RPMI7951 (cell line): ENCODE measurements at places on chromosomes 4 and X.

GRCh38 chrX:17459661-17460060 lies 84.7 kb downstream of the NHS start:
- DNase-seq = peak; percentile 80

- peak; percentile 63 for DNase-seq
Observed at GRCh38 chrX:46628460-46629371, 55.2 kb downstream of the CHST7 start.

DNA sequence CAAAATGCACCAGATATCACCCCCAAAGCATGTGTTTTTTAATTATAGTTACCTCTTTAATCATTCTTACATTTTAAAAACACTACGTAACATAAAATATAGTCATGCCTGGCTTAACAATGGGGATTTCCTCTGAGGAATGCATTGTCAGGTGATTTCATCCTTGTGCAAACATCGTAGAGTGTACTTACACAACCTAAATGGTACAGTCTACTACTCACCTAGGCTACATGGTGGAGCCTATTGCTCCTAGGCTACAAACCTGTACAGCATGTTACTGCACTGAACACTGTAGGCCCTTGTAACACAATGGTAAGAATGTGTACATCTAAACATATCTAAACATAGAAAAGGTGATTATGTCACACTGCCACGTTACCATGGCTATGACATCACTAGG lies 208.6 kb downstream of the SPOCK3 start:
- DNase-seq = no peak

DNA sequence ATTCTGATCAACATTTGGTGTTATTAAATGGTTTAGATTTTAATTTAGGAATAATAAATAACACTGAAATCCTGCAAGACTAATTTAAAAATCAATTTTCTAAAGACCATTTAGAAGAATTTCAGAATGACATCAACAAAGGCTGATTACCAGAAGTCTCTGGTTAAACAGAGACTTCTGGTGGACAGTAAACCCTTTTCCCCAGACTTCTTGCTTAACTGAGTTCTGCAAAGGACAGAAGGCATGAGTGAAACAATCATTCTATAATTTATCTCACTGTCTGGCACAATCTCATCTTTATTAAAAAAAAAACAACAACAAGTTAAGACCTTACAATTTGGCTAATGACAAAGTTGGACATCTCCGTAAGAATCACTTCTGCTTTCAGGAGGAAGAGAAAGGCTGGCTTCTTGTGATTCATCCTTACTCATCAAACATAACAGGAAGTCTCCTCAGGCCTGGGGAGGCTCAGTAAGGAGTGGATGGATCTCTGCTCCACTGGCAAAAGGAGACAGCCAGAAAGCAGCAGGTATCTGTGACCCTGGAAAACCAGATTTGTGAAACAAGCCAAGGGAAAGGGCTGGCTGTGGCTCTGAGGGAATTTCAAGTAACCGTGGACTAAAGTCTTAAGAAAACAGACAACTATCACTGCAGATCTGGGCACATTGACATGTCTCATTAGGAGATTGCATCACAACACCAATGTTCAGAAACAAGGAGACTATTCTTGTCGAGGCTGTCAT lies 908 bp upstream of the TLR6 start:
- peak; percentile 86 for DNase-seq

DNA sequence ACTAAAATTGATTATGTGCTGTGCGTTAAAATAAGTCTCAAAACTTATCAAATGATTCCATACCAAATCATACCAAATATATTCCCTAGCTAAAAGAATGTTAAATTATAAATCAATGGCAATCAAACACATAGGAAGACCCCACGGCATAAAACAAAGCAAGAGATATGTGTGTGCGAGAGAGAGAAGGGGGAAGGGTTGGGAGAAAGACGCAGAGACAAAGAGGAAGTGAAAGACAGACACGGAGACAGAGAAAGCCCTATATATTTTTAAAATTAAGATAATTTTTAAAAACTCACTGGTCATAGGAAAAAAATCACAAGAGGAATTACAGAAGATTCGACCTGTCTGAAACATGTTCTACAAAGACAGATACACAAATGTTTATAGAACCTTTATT lies 371.4 kb downstream of the NLGN4X start:
- DNase-seq = no peak

DNA sequence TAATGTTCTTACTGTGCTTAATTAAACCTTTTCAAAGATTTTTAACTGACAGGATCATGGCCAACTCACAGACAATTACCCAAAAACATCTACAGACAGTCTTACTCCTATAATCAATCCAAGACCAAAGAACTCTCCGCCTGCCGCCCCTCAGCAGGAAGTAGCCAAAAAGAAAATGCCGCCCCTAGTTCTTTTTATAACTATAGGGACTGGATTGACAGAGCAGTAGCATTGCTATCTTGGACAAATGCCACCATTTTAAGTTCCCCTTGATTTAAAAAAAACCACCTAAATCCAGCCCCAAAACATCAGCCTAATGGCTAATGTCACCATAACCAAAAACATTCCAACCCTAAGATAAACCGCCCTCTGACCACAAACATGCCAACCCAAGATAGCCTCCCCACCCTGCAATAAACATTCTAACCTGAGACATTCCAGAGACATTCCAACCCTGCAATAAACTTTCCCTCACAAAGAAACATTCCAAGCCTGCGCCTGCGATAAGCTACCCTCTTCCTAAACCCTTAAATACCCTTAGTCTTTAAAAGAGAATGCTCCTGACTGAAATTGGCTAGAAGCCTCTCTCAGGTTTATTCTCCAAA lies 77.0 kb downstream of the COQ2 start:
- DNase-seq = peak; percentile 87

DNA sequence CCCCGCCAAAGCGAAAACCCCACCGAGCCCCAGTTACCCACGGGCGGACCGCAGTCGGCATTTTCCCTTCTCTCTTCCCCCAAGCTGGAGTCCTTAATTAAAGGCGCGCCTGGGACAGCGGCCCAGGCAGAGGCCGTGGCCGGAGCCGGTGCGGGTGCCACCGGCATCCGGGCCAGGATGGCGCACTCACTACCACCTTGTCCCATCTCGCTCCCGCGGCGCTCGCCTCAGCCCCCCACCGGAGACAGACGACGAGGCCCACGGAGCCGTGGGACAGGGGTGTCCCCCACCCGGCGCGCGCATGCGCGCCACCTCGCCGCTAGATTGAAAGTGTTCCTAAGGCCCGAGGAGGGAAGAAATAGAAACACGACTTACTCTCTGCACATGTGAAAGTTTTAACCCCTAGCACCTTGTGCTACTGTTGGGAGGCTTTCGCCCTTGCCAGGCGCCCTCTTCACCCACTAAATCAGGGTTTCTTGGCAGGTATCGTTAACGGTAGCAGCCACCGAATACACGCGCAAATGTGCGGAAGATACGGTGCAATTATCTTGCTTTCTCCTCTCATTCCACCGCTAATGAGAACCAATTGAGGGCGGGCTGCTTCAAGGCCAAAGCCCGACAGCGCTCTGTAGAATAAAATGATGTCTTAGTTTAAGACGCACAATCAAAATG lies 64.3 kb upstream of the CCDC160 start:
- DNase-seq = no peak

GRCh38 chr4:29336861-29337260 lies 1383.3 kb upstream of the PCDH7 start:
- DNase-seq = no peak

DNA sequence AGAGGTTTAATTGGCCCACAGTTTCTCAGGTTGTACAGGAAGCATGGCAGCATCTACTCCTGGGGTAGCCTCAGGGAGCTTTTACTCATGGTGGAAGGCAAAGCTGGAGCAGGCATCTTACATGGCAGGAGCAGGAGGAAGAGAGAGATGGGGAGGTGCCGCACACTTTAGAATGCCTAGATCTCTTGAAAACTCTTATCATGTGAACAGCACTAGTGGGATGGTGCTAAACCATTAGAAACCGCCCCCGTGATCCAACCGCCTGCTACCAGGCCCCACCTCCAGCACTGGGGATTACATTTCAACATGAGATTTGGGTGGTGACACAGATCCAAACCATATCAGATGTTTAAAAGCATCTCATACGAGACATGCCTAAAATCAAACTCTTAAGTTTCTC lies 41.6 kb upstream of the SCOC start:
- DNase-seq = no peak

GRCh38 chrX:107562482-107562881 lies 65.8 kb upstream of the PRPS1 start:
- DNase-seq = peak; percentile 58

- DNase-seq = no peak
Observed at GRCh38 chrX:49661881-49662280, 33.9 kb downstream of the PAGE1 start.

DNA sequence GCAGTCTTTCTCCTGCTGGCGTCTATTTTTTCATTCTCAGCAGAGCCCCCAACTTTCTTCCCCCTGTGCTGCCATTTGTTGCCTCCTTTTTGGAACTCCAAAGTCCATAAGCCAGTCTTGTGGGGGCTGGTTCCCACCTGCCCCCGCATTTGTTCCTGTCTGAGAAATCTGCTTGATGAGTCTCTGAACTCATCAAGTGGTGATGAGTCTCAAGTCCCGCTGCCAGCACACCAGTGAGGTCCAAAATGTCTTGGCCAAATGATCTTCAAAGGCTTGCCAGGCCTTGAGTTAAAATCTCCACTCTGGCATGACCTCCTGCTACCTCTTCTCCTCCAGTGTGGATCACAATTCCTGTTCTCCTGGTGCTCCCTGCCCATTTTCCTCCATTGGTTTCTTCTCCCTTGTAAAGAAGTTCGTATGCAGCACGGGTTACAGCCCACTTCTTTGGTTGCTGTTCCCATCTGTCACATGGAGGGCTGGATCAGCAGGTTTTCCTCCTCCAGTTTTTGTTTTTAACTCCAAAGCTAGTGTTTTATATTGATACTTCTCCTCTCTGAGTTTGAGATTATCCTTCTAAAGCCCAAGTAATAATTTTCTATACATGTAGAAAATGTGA lies 72.7 kb upstream of the LIMCH1 start:
- no peak for DNase-seq

GRCh38 chr4:108152980-108153379 lies 15.8 kb downstream of the LEF1 start:
- DNase-seq = no peak

DNA sequence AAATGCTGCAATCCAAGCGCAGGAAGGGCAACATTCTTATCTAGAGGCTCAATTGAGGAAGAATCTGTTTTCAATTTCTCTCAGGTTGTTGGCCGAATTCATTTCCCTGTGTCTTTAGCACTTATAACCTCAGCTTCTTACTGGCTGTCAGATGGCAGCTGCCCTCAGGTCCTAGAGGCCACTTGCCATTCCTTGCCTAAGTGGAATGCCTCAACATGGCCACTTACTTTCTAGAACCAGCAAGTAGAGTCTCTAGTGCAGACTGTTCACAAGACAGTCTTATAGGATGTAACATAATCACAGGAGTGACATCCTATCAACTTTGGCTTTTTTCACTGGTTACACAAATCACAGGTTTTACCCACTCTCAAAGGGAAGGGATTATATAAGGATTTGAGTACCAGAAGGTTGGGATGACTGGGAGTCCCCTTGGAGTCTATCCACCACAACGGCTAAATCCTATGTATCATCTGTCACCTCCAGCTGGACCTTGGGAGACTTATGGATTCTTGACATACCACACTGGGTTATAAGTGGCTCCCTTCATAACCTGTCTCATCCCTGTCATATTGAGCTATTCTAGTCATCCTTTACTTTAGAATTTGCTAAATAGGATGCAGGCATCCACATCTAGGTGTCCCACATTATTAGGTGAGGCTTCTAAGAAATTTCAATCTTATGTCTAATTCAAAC lies 297.9 kb upstream of the CTSO start:
- DNase-seq = no peak

DNA sequence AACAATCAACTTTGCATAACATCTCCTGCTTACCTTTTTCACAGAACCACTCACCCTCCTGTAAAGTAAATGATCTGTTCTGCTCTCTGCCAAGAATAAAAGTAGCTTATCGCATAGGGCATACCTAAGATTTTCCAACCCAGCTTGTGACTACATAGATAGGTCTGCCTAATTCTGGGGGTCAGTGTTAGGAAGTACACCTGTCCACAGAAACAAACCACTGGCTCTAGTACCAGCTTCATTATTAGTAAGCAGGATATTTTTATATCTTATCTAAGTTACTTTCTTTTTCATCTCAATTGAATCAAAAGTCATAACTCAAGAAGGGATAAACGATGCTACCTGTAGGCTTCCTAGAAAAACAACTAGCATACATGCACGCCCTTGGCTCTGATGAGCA lies 23.8 kb downstream of the CXCL1 start:
- no peak for DNase-seq

- DNase-seq = peak; percentile 74
Observed at GRCh38 chr4:168584321-168584771, 87.5 kb downstream of the PALLD start.

- no peak for DNase-seq
Observed at GRCh38 chr4:149980121-149980682, 98.0 kb upstream of the DCLK2 start.

GRCh38 chr4:158176108-158176507 lies 3.3 kb upstream of the GASK1B start:
- DNase-seq = peak; percentile 16

DNA sequence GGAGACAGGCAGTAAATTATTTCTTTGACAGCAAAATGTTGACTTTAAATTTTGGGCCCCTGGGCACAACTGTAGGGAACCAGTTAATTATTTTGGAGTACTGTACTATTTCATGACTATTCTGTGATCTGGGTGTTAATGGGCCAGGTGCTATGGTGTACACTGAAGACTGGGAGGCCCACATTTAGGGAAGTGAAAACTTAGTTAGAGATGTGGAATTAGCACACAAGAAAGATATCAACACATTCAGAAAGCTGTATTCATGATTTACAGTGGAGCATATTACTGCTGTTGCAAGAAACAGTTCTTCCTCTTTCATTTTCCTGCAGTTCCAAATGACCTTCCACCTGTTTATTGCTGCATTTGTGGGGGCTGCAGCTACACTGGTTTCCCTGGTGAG lies 12.4 kb downstream of the PLP1 start:
- DNase-seq = no peak

GRCh38 chr4:78596111-78596742 lies 44.7 kb downstream of the ANXA3 start:
- DNase-seq = no peak

DNA sequence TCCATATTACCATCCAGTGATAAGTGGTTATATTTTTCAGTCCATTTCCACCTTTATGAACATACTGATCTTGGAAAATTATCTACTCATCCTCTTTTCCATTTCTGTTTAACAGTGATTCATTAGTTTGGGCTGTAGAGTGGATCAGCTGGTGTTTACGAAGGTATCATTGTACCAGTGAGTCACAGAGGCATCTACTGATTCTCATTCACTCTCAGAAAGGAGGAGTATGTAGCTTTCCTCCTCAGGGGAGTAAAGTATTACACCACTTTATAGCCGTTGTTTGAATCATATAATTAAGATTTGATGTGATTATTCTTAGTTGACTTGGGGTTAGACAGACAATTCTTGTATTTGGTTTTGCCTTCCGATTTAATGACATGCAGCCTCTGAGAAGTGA lies 74.7 kb downstream of the GALNT7 start:
- DNase-seq = peak; percentile 57
